CMK (cell line): ENCODE measurements at places on chromosomes 3 and 15.

GRCh38 chr3:10395671-10396070 is 74.8 kb upstream of the SEC13 start:
- no peak for DNase-seq

DNA sequence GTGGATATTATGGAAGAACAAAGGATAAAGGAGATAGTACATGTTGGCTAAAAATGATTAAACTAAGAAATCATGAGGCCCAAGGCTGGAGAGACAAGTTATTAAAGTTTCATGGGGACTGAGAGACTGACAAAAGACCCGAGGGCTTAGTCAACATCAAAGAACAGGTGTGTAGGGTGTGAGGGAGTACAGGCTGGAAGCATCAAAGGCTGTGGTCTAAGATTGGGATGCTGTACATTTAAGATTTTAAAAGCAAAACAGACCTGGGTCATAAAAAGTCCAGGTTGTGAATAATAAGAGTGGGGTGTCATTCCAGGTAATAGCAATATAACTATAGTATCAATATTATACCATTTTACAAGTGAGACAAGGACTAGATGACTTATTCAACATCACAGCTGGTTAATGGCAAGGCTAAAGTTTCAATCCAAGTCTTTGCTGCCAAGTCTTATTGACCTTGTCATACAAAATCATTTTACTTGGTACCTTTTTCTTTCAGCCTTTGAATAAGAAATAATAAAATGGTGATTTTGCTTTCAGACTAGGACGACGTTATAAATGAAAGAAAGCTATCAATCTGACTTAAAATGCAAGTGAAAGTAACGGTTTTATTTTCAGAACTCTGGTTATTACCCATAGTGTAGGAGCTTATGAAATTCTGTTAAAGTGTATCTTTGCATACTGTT is 211.6 kb downstream of the TNIK start:
- DNase-seq: no peak

DNA sequence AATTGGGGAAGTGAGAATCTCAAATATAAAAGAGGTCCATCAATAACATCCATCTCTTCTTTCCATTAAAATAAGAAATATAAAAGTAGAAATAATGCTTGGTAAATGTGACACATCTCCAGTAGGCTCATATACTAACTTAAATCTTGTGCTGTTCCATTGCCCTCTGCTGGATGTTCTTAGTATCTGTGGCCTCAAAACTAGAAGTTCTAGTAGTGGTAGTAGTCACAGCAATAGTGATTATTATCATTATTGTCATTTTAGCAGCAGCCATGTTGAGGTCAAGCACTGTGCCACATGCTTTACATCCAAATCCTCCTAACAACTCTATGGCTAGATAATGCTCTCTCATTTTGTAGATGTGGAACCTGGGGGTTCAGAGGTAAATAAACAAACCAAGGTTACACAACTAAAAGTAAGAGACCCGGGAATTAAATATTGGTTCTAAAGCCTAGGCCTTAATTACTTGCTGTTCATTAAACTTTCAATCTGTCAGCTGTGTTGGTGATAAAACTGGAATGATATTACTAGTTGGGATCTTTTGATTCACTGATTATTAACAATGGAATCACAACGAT is 20.2 kb upstream of the BTLA start:
- DNase-seq: no peak

DNA sequence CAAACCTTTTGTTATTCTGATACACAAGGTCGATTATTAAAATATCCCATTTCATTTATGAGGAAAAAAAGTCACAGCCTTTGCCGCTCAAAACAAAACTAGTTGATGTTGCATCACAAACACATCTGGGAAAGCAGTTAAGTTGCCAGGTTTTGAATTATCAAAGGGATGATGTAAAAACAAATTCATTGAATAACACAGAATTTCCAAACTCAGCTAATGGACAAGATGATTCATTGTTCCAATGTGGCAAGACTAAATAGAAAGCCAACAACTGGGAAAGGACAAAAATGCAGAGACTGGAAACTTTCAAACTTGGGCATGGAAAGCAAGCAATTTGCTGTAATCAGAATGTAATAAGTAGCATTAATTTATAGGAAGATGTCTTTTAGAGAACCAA is 610.0 kb upstream of the ZNF385D start:
- DNase-seq: no peak

- no peak for DNase-seq
Measured at GRCh38 chr3:168121184-168122017, 25.7 kb upstream of the GOLIM4 start.

DNA sequence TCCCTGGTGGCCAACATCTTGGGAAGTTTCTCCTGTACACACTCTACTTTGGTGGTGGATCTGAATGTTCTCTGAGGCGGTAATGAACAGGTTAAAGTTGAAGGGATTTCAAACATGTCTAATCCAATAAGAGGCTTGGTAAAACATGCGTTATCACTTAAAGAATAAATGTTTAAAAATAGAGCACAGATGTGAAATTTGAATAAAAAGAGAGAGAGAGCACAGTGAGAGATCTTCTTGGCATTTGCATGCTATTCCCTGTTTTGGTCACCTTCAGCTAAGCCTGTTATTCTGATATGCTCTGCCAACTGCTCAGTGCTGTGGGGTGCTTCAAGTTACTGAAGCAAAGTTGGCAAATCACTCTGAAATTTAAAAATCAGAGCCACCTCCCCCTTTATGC is 237.7 kb upstream of the WNT5A start:
- DNase-seq: no peak

DNA sequence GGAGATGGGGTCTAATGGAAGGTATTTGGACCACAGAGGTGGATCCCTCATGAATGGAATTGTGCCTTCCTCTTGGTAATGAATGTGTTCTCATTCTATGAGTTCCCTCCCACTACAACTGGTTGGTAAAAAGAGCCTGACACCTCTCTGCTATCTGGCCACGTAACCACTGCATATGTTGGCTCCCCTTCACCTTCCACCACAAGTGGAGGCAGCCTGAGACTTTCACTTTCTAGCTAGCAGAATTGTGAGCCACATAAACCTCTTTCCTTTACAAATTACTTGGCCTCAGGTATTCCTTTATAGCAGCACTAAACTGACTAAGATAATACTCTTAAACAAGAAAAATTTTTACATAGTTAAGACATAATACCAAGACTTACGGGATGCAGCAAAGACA is 155.3 kb downstream of the NR1I2 start:
- DNase-seq: no peak

GRCh38 chr3:169591159-169591951 is 72.2 kb downstream of the MECOM start:
- DNase-seq: no peak

GRCh38 chr3:95775486-95776094 is 1038.8 kb upstream of the EPHA6 start:
- no peak for DNase-seq

DNA sequence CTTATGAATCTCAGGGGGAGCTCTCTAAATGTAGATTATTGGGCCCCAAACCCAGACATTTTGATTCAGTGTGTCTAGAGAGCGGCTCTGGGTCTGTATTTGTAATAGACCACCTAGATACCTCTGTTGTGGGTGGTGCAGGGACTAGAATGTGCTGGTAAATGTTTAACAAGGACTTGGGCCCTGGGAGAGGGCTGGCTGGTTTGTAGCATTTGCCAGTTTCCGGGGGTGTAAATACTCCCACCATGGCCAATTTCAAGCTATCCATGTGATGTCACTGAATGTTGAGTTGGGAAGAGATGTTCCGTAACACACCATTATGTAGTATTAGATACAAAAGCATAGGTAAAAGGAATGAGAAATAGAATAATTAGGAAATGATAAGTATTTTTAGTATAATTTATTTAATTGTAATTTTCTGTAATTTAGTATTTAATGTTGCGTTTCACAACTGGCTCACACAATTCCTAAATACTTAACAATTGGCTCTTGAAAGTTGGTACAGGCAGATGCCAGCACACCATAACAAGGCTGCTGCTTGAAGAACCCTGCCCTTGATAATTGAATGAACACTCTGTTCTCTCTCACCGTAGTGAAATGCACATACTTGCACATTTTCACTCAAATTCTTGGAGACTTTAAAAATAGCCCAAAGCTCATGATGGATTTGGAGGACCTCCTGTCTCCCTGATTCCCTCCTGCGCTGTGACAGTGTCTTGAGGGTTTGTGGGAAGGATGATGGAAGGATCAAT is 359.2 kb upstream of the PROK2 start:
- no peak for DNase-seq
